ENCODE measurements at places on chromosomes 7 and 10.

DNA sequence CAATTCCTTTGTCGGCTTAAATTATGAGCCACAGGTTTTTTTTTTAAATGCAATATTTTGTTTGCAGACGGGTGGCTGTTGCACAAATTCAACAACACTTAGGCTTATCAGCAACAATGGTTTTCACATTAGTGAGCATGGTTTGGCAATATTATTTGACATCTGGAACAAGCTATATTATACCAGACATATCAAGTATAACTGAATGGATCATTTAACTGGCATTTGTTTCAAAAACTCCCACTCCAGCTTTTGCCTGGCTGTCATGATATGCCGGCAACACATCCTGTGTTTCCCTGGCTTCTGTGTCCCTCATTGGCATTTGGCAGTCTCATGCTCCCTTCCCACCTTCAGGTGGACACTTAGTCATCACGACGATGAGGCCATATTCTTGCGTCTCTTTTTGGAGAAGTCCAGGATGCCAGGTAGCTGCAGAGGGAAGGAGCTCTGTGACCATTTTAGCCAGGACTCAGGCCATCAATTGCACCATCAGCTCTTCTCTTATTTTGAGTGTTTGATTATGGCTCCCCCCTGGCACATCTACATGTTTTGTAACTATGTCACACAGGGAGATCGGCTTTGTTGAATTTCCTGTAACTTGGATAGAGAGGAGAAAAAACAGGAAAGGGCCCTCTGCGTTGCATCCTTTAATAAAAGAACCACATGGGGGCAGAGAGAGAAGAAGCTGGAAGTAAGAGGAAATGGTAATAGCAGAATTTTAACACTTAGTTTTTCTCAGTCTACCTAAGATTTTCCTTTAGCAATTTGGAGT is 413.9 kb downstream of the LRMDA start:
- DNase-seq: no peak

DNA sequence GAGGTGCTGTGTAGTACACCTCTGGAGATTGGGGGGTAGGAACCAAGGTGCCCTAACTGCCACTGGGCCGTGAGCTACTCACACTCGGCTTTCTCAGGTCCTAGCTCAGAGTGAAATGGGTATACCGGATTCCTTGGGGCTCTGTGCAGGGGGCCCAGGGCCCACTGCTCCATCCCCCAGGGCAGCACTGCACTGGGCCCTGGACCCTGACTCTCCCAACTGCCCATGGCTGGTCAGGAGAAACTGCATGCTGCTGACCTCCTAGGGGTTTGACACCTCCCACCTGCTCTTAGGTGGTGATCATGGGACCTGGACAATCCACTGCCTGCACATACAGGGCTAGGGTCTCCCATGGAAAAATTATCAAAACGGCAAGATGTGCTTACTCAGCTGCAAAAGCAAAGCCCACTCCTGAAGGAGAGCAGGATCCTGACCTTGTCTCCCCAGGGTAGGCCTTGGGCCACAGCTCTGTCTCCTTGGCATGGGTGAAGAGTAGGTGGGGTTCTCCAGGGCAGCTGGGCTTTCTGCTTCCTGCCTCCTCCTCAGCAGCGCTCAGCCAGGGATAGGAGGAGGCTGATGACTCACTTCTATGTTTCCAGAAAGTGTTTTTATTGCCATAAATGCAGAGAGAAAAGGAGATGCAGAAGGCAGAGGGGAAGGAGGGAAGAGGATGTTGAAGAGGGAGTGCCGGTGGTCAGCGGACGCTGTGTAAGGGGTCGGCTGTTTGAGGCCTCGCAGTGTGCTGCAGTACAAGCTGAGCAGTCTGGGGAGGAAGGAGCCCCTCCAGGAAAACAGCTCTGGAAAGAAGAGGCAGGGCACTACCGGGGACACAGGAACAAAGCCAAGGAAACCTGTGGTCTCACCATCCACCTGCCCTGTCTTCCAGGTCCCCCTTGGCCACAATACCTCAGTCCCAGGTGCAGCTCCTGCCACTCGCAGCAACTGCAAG is 107.8 kb downstream of the ARHGAP22 start:
- no peak for DNase-seq

GRCh38 chr10:78278058-78278404 is 244.4 kb downstream of the RPS24 start:
- no peak for DNase-seq

DNA sequence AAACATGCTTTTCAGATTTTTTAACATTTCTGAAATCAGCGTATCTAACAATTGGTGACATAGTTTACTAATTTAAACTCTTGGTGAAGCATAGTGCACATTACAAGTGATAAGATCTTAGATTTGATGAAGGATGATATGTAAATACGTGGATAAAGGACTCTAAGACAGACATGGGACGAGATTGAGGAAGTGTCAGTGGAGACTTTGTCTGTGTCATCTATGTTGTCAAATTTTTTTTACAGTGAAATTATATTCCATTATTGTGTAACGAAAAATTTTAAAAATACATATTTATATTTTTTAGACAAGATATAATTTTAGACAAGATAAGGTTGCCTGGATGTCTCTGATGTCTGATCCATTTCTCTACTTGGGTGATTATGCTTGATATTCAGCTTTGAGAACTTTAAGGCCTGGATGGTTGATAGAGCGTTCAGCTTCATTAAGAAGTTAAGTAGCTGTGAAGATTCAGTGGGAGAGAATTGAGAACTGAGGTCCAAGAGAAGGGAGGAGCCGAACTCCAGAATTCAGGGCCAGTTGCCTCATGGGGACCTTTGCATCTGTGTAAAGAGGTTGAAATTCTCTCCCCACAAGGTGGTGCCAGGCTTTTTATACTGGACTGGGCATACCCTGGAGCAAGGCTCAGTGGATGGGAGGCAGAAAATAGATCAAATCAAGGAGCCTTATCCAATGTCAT is 62.7 kb downstream of the KAT6B start:
- DNase-seq: no peak

- no peak for DNase-seq
Observed at GRCh38 chr10:31261511-31262311, 57.3 kb upstream of the ZEB1 start.

GRCh38 chr7:134651991-134652390 is 5.3 kb downstream of the BPGM start:
- DNase-seq: no peak

DNA sequence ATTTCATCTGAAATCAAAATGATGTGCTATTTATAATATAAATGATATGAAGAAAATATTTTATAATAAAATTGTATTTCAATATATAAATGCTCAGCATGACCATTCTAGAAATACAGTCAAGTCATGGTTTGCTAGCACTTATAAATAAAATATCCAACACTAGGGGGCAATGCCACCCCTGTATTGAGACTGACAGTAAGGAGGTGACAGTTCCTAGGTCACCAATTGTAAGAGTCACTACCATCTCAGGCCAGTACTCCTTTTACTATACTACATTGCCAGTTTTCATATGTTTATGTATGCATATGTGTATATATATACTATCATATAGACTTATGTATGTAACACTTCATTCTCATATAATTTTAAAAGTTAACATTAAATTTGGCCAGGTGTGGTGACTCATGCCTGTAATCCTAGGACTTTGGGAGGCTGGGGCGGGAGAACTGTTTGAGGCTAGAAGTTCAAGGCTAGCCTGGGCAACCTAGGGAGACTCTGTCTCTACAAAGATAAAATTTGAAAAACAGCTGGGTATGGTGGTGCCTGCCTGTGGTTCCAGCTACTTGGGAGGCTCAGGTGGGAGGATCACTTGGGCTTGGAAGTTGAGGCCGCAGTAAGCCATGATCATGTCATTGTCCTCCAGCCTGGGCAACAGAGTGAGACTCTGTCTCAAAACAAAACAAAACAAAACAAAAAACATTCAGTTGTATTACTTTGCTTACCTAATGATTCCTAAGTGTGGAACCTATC is 2.4 kb upstream of the CNOT4 start:
- no peak for DNase-seq

DNA sequence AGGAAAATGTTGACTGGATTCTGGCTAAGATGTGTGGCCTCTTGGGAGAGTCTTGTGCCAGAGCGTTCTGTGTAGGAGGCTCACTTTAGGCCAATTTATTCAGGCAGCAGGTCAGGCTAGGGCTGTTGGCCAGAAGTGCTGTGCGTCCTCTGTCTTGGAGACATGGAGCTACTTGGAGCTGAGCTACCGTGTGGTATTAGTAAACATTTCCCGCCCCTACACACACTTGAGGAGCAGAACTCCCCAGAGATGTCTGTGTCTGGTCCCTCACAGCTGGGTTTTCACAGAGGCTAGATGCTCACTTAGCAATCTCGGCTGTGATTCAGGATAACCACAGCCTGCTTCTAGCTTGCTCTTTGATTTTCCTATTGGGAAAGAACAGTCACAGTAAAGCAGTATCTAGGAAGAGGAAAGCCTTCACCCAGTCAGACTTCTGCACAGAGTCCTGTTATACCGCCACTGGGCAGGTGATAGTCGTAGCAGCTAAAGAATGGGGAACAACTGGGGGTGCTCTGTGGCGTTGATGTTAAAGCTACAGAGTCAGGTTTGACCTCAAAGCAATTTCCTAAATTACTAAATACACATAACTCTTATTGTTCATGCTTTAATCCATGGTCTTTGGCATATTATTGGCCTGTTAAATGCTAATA is 86.7 kb downstream of the MDFIC start:
- DNase-seq: no peak

GRCh38 chr10:104202231-104202630 is 29.9 kb downstream of the CFAP43 start:
- DNase-seq: no peak

GRCh38 chr7:101896316-101896715 is 78.9 kb downstream of the CUX1 start:
- DNase-seq: no peak
